ENCODE measurements at places on chromosomes 5 and 9.

DNA sequence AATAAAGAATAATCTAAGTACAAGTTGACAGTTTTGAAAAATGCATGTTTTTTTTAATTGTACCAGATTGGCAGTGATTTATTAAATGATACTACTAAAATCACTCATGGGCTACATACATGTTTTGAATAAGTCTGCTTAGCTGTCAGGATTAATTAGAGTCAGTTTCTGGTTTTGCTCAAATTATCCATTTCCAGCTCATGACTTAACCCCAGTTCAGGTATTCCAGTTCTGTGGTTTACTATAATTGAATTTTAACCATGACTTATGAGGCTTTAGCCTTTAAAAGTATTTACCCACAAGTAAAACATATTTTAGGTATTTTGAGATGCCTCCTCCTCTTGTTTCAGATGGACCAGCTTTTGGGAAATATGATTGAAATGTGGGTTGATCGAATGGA lies 17.8 kb upstream of the LRRC70 start:
- DNase-seq, result no peak

DNA sequence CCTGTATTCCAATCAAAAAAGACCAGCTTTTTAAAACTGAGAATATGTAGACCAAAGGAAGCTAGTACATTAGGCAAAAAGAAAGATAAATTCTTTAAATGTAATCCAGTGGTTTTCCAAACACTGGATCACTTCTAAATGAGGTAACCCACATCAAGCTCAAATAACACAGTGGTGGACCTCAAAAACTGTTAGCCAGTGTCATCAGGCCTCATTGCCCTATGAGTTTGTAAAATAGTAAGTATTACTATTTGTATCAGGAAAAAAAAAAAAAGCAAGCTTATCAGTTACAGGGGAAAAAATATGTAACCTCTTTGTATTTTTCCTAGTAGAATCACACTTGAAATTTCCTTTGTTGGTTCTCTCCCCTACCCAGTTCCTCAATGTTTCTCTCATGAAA lies 6.7 kb downstream of the MTX3 start:
- no peak for DNase-seq

- DNase-seq, result no peak
Observed at GRCh38 chr5:42638972-42639371, 117.6 kb upstream of the CCDC152 start.

GRCh38 chr5:175883506-175883905 lies 12.1 kb downstream of the CPLX2 start:
- DNase-seq, result no peak

GRCh38 chr9:81002242-81002641 lies 687.1 kb downstream of the TLE1 start:
- DNase-seq, result no peak

GRCh38 chr5:91957666-91958065 lies 574.5 kb upstream of the ARRDC3 start:
- no peak for DNase-seq

DNA sequence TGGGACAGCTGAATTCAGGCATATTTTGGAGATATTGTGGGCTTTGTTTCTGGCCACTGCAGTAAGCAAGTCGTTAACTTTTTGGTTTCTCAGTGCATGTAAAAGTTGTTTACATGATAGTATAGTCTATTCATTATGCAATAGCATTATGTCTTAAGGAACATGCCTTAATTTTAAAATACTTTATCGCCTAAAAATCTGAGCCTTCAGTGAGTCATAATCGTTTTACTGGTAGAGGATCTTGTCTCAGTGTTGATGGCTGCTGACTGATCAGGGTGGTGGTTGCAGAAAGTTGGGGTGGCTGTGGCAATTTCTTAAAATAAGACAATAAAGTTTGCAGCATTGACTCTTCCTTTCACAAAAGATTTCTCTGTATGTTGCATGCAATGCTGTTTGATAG lies 5.1 kb downstream of the SCGB3A1 start:
- DNase-seq, result no peak

DNA sequence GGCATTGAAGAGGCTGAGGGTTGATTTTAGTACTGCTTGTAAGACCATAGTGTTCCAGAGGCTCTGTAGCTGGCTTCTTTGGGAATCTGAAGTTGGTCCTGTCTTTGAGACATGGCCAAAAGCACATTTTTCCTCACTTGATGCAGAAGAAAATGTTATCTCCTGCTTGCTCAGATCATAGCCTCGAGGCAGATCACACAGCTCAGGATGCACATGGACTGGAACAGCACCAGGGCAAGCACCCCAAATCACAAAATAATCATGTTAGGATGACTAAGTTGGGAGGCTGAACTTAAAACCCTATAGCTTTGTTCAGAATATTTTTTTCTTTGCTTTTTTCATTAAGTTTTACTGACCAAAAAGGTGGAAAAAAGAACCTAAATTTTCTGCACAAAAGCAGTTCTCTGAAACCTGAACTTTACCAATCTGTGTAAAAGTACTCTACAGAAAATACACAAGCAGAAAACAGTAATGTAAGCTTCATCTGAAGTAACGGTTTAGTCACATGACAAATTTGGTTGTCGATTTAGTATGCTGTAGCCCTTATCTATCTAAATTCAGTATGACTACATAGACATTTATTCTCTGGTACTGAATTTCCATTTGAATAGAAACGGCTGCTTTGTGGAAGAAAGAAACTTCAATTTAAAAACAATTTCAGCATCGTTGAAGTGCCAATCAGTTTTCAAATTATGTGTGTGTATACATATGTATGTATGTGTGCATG lies 3.4 kb downstream of the KLHL9 start:
- DNase-seq, result no peak

DNA sequence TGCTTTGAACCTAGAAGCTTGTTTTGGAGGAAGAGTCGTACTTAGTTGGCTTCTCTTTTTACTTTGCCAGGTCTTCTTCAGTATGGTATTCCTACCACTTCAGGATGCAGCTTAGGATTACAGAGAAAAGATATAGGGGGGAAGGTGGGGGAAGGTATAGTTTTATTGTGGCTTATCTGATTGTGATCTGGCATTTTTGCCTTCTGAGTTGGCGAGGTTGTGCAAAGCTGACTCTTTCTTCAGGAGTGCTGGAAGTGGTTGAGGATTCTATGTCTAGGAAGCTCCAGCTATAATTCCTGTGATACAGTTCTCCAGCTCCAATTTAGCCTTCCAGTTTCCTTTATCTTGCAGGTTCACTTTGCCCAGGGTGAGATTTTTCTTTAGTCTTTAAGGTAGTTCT lies 7.0 kb downstream of the CDC42SE2 start:
- no peak for DNase-seq

GRCh38 chr5:143557061-143557818 lies 153.8 kb upstream of the NR3C1 start:
- DNase-seq, result no peak

GRCh38 chr9:121434969-121435368 lies 64.7 kb downstream of the GGTA1 start:
- DNase-seq, result no peak

- no peak for DNase-seq
Observed at GRCh38 chr5:170427672-170428236, 38.6 kb upstream of the KCNMB1 start.

DNA sequence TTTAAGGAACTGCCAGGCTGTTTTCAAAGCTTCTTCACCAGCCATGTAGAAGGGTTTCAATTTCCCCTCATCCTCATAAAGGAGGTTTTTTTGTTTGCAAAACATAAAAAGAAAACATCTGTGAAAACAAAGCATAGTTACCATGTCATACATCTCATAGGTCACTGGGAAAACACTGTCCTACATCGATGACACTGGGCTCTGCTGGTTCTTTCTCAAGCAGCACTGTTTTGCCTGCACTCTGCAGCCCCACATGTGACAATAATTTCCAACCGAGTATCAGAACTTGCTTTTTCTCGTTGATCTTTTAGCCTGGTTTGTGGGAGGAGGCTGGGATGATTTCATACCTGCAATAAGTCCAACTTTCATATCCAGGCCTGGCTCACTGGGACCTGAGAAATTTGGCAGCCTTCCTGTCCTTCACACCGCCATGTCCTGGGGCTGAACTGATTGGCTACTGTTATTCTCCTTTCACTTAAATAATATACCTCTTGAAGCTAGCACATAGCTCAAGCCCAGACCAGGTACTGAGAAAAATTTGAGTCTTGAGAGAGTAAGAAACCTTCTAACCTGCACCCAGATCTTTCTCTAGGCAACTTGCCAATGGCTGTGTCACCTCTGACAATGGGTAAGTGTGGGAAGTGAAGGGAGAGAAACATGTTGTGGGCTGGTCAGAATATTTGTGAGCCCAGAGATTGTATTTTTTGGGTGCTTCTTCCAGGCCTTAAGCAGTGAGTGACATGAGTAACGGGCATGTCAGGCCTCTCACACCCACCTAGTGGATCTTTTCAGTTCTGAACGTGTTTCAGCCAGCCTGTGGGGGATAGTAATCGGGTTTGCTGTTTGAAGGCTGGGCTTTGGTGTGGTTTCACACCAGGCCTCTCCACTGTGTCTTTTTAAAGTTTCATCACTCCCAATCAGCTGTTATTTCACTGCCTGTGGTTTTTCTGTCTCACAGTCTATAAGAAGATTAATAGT lies 502.8 kb downstream of the NTRK2 start:
- DNase-seq, result no peak

DNA sequence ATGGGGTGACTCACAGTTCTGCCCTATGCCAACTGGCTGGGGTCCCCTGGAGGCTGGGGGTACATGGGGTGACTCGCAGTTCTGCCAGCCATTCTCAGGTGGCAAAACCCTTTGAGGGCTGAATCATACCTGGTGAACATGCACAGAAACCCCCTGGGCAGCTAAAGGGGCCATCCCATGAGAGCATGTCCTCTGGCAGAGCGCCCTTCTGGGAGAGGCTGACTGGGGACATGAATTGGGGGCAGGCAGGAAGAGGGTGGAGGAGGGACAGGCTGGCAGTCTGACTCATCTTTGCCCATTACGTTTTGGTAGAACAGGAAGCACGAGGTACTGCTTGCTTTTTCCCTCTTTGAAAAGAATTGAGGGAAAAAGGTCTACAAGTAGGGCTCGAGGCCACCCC lies 16.7 kb downstream of the TRAF1 start:
- DNase-seq, result no peak

GRCh38 chr9:4669890-4670289 lies 3.6 kb upstream of the SPATA6L start:
- DNase-seq, result no peak

- DNase-seq, result no peak
Observed at GRCh38 chr5:108181975-108182374, 199.9 kb downstream of the FBXL17 start.

- no peak for DNase-seq
Observed at GRCh38 chr9:18338042-18338441, 135.9 kb upstream of the ADAMTSL1 start.

DNA sequence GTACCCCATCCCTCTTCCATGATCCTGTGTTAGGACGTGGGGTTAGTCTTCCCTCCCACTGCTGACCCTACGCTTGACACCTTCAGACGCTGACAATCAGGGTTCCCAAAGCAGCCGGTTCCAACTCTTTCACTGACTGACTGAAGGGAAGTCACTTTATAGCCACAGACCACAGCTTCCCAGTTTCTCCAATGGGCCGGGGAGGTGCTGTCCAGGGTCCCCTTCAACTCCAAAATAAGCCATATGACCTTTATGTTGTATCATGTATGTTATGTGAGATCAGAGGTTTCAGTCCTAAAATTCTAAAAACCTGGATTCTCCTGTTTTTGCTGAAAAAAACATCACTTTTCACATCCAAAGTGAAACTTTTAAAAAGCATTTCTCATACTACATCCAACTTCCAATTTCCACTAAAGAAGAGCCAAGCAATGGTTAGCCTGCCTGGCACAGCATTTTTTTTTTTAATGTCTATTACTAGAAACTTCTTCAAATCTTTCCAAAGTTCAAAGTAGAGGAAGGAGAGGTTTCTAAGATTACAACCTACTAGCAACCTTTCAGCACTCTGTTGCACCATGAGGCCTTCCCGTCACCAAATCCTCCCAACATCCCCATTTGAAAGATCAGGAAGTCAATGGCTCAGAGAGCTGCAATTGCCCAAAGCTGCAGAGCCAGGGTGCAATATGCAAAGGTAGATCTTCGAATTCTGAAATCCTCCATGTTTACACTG lies 5.2 kb downstream of the EPB41L4B start:
- no peak for DNase-seq

- DNase-seq, result no peak
Observed at GRCh38 chr9:6234014-6234413, 18.4 kb downstream of the IL33 start.

GRCh38 chr5:11482011-11482410 lies 422.2 kb downstream of the CTNND2 start:
- no peak for DNase-seq

DNA sequence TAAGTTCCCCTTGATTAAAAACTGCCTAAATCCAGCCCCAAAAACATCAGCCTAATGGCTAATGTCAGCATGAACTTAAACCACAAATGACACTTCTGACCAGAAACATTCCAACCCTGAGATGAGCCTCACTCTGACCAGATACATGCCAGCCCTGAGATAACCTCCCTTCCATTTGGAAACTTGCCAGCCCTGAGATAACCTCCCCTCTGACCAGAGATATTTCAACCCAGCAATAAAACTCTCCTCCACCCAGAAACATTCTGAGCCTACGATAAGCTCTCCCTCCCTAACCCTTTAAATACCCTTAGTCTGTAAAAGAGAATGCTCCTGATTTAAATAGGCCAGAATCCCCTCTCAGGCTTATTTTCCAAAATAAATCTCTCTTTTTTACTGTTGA lies 1035.7 kb upstream of the NUDT12 start:
- no peak for DNase-seq

DNA sequence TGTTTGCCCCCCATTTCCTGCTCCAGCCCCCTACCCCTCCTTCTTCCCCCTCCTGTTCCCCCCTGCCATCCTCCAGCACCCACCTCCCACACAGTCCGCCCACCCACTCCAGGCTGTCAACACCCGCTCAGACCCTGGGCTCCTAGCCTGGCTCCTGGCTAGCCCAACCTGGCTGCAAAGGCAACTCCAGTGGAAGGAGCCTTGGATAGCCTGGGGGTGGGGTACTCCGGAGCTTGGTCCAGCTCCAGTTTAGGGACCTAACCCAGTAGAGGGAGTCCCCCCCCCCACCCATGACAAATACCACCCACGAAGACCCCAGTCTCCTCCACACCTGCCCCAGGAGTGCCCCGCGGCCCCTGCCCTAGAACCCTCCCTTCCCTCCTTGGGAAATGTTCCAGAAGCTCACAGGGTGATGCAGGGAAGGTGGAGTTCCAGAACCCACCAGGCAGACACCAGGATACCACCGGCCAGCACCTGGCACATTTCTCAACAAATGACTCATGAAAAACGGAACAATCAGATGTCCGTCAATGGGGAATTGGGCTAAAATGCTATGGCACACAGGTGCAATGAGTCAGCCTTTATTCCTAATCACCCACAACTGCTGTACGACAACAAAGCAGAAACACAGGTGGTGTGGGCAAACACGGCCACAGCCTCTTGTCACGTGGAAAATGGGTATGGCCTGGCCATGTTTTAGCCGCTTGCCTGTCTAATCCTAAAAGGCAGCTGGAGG lies 901 bp upstream of the SLC12A7 start:
- DNase-seq, result no peak

GRCh38 chr9:116499986-116500871 lies 186.9 kb upstream of the TRIM32 start:
- no peak for DNase-seq

GRCh38 chr5:141330299-141331080 lies at the start of gene PCDHGA1:
Gene PCDHGA1 (plus strand): TSS chr5:141330514.
- DNase-seq, result no peak

Data from activated CD8-positive, alpha-beta memory T cell treated with anti-CD3 and anti-CD28 coated beads for 48 hours (primary cell).